ENCODE measurements at places on chromosomes 11 and 22.

GRCh38 chr11:102615894-102616432 is 9.2 kb downstream of the MMP20 start:
- no peak for DNase-seq

GRCh38 chr11:94147433-94147845 is 18.8 kb downstream of the PANX1 start:
- DNase-seq = no peak

GRCh38 chr22:35555483-35555890 is 14.9 kb downstream of the RASD2 start:
- no peak for DNase-seq

- DNase-seq = no peak
Measured at GRCh38 chr22:44755417-44755816, 3.0 kb downstream of the ARHGAP8 start.

DNA sequence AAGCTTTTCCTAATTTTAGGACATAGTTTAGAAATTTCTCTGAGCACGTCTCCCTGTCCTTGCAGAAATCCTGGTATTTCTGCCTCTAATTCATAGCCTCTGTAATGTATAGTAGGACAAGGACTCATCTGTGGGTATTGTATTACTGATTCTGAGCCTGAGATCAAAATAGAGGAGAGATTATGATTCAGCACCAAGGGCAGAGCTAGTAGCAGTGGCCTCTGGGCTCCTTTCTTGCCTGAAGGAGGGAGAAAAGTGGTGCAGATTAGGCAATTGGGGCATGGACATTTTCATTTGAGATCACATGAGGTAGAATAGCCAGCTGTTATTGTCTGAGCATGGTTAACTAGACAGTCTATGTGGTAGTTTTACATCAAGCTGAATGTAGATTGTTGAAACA is 2.8 kb downstream of the MADD start:
- DNase-seq = no peak

DNA sequence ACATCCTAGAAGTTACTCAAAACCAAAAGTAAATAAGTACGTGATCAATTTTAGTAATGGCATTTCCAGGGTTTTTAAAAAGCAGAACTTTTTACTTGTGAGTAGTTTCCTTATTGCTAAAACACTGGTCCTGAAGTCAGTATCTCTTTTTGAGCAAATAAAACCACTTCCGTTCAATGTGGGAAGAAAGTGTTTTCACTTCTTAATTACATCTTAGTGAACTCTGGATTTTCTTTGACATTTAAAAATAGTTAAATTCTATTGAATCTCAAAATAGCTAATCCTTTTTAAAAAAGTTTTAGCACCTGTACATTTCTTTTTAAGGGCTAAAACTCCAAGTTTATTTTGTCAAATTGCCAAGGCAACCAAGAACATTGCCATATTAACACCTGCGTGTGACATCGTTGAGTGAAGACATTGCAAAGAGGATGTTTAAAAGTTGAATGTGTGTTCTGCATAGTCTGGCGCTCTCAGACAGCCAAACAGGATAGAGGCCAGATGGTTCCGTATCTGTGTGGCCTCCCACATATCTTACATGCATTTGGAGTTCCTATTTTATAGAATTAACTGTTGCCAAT is 17.2 kb upstream of the OR5B21 start:
- no peak for DNase-seq

GRCh38 chr11:122304306-122304705 is 188.3 kb upstream of the BLID start:
- DNase-seq = no peak

DNA sequence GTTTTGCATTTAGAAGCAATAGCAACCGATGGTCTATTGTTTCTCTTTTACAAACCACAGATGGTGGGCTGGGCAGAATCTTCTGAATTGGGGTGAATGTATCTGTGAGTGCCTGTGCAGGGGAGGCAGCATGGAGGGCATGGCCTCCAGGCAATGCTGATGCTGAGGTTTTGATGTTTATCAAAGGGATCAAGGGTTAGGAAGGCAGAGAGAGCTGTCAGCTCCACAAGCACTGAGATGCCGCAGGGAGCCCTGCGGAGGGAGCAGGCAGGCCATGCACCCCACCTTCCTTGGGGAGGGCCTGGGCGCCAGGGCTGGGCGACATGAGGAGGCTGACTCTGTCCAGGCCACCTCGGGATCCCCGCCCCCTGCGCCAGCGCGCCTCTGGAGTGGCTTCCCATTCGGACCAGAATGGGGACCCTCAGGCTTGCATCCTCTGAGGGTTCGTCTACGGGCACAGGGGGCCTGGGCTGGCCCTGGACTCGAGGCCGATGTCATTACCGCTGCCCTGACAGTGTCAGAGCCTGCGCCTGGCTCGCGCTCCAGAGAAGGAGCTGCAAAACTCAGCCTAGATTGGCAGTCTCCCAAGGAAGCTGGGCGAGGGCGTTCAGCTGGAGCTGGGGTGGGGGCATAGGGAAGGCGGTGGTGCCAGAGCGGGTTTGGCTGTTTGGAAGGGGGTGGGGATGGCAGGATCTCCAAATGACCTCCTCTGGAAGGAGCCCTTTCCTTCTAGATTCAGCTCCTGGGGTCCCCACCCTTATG is 13.9 kb upstream of the TH start:
- no peak for DNase-seq

DNA sequence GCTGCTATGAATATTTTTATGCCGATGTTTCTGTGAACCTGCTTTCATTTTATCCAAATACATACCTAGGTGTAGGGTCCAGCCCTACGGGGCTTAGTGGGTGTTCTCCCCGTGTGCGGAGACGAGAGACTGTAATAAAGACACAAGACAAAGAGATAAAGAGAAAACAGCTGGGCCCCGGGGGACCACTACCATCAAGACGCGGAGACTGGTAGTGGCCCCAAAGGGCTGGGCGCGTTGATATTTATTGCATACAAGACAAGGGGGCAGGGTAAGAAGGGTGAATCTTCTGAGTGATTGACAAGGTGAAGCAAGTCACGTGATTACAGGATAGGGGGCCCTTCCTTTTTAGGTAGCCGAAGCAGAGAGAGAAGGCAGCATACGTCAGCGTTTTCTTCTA is 920.1 kb downstream of the BRD1 start:
- DNase-seq = no peak

Data from activated naive CD8-positive, alpha-beta T cell treated with anti-CD3 and anti-CD28 coated beads, Interleukin-2, amount 50 U/mL, for 16 hours (primary cell).